ENCODE measurements at places on chromosomes 11 and 22.

DNA sequence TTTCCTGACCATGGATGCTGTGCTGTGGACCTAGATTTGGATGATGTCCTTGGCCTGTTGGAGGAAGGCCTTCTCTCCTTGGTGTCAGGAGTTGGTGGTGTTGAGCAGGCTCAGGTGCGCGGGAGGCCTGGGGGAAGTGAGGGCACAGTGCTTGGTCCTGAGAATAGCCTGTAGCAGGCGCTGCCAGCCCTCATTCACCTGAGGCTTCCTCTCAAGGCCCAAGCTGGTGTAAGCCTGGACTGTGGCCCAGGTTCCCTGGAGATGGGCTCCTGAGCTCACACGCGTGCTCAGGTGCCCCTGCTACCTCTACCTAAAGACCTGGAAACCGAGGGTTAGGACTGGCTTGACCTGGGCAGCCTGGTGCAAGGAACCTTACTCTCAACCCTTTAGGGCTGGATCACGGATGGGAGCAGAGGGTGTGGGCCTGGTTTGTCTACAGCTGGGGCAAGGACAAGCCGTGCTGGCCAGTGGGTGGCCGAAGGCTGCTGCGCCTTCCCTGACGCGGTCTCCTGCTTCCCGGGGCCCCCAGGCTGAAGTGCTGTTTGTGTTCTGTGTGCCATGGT is 7.8 kb upstream of the GRAMD4 start:
- no peak for DNase-seq

GRCh38 chr11:11010624-11011127 is 152.8 kb upstream of the ZBED5 start:
- no peak for DNase-seq

DNA sequence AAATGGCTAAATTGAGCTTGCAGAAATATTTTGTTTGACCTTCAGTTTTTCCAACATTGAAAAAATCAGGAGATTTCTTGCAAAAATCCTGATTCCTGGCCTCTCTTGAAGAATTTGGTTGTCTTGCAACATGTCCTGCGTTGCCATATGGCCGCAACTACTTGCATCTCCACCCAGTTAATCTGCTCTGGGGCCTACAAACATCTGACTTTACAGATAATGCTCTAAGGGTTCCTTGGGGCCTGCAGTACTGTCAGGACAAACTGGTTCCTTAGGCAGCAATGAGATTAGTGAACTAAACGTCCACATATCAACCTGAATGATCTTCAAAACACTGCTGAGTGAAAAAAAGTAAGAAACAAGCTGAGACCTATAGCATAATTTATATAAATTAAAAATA is 36.6 kb upstream of the FEZ1 start:
- DNase-seq: no peak

GRCh38 chr22:48931452-48931851 is 896.2 kb downstream of the BRD1 start:
- no peak for DNase-seq

DNA sequence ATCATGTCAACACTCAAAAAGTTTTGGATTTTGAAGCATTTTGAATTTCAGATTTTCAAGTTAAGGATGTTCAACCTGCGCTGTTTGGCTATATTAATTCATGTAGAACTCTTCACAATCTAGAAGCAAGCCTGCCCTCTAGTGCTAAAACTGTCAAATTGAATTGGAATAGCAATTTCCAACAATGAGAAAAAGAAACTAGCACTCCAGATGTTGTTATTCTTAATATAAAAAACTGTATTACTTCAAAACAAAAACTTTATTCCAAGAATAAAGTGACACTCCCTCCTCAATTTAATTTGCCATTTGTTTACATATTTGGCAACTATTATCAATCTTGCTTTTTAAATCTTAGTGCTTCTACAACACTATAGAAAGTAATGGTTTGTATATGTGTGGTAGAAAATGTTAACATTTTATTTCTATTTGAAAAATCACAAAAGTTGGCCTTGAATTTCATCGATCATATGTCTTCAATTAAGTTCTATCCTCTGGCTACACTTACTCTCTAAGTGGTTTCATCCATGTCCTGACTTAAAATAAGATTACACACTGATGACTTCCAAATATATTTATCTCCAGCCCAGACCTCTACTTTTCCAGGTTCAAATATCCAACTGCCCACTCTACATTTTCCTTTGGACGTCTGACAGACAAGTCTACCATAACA is 36.6 kb downstream of the DCUN1D5 start:
- peak; percentile 22 for DNase-seq

DNA sequence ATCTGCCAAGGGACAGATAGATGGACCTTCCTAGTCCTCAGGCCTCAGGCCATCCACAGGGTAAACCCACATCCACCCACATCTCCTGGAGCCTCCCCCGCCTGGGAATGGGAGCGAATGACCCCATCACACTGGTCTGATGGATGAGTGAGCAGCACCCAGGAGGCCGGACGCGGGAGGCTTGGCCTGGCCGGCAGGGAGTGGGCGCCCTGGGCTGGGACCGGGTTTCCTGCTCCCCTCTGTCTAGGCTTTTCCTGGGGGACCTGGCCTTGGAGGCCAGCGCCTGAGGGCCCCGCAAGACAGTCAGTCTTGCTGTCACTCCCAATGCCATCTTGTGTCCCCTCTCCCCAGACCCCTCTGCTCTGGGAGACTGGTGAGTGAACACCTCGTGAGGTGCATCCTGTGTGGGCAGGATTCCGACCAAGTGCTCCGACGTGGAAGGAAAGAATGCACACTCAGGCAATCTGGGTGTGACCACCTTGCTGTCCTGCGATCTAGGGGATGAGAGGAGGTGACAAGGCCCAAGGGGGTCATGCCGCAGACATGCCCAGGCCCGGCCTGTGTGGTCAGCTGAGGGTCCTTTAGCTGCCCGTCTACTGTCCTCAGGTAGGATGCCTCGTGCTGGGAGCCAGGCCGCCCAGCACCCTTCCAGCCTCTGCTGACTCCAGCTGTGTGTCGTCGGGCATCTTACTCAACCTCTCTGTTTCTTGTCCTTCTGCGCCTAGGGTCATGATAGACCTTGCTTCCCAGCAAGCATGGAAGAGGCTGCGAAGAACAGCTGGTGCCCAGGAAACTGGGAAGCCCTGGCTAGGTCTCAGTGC is 26.5 kb upstream of the WNT7B start:
- no peak for DNase-seq

- no peak for DNase-seq
Observed at GRCh38 chr11:16924826-16925560, 89.2 kb downstream of the PLEKHA7 start.

GRCh38 chr22:46346680-46347405 is 11.3 kb downstream of the TRMU start:
- no peak for DNase-seq

GRCh38 chr11:19934828-19935259 is 222.2 kb downstream of the NAV2 start:
- DNase-seq: no peak

- no peak for DNase-seq
Observed at GRCh38 chr11:2538951-2539350, 94.1 kb downstream of the KCNQ1 start.

GRCh38 chr11:70210051-70210501 is 7.0 kb downstream of the FADD start:
- DNase-seq: no peak

GRCh38 chr11:80783561-80783960 is 1342.7 kb upstream of the TENM4 start:
- no peak for DNase-seq

DNA sequence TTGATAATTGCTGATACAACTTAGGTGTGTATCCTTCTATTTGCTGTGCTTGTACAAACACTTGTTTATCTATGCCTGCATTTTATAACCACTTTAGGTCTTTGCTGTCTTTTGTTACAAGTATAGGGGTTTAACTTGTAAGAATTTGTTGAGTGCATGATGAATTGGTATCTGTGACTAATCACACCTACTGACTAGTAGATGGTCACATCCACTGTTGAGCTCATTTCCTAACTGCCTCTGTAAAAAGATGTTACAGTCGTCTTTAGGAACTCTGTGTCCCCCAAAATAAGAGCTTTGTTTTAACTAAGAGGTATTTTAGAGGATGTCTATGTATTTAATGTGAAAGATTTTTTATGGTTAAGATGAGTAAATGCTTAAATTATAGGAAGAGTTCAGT is 60.5 kb downstream of the HIPK3 start:
- no peak for DNase-seq

- no peak for DNase-seq
Observed at GRCh38 chr11:83760932-83761331, 474.8 kb upstream of the CCDC90B start.

DNA sequence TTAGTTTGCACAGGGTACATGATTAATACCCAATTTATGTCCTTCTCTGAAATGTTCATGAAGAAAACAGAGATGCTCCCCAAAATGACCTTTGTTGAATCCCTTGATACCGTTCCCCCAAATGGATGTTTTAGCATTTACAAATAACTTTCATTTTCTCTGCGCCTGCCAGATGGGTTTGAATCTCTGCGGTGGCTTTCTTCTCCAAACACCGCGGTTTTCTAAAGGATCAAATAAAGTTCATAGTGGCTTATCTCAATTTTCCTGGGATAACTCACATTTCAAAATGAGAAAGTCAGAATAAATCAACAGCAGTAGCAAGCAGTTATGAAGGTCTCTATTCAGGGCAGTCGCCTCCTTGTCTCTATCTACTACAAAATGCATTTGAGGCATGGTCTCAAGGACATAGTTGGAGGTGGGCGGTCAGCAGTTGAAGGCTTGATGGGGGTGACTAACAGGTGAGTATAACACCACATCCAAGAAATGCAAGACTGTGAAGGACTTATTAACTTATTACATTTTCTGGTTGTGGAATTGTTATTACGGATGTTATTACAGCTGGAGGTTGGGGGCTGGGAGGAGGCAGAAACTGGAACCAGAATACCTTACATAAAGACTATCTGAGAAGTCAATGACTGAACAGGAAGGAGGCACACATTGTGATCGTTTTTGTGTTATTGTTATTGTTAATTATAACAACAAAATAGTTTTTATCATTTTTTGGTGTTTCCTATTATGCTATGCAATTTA is 1513.3 kb downstream of the FAM181B start:
- DNase-seq: no peak

- DNase-seq: no peak
Observed at GRCh38 chr11:22922672-22923071, 62.4 kb upstream of the CCDC179 start.

DNA sequence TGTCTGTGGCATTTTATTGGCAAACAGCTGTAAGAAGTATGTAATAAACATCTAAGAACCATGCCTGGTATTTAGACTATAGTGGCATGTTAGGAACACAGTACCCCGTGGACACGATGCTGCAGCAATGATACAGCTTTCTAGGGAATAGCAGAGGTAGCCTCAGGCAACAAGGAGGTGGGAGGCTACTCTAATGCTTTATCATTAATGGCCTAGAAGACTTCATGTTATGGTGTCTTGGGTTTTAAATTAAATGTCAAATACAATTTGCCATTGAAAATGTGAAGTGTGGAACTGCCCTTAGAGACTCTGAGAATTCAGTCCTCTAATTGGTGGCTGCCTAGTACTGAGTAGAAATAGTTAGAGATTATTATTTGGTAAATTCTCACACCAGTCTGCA is 516.9 kb downstream of the CNTN5 start:
- no peak for DNase-seq

DNA sequence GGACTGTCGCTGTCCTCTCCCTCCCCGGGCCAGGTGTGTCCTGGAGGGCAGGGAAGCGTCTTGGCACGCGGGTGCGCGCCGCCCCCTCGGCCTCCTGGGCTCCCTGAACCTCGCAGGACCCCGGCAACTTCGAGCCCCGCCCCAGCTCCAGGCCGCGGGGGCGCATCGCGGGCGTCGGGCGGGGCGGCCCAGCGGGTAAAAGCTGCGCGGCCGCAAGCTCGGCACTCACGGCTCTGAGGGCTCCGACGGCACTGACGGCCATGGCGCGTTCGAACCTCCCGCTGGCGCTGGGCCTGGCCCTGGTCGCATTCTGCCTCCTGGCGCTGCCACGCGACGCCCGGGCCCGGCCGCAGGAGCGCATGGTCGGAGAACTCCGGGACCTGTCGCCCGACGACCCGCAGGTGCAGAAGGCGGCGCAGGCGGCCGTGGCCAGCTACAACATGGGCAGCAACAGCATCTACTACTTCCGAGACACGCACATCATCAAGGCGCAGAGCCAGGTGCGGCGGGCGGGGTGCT is at the start of gene CST6:
CST6 (plus strand) TSS at position 224 of the 519 bp plus-strand sequence; CDS start at position 261, 37 bp downstream.
- no peak for DNase-seq

- DNase-seq: no peak
Observed at GRCh38 chr11:85318573-85318972, 308.6 kb downstream of the DLG2 start.

DNA sequence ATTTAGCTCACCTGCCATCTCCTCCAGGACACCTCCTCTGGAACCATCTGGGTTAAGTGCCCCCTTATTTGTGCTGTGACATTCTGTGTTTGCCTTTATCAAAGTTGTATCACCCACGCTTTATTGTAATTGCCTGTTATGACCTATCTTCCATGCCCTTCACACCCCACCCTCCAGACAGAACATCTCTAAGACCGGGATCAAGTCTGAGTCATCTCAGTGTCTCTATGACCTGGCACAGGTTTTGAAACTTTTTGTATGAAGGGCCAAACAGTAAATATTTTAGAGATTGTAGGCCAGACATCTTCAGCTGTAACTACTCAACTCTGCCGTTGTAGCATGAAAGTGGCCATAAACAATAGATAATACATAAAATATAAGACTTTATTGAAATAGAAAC is 161.8 kb downstream of the SPON1 start:
- DNase-seq: no peak

DNA sequence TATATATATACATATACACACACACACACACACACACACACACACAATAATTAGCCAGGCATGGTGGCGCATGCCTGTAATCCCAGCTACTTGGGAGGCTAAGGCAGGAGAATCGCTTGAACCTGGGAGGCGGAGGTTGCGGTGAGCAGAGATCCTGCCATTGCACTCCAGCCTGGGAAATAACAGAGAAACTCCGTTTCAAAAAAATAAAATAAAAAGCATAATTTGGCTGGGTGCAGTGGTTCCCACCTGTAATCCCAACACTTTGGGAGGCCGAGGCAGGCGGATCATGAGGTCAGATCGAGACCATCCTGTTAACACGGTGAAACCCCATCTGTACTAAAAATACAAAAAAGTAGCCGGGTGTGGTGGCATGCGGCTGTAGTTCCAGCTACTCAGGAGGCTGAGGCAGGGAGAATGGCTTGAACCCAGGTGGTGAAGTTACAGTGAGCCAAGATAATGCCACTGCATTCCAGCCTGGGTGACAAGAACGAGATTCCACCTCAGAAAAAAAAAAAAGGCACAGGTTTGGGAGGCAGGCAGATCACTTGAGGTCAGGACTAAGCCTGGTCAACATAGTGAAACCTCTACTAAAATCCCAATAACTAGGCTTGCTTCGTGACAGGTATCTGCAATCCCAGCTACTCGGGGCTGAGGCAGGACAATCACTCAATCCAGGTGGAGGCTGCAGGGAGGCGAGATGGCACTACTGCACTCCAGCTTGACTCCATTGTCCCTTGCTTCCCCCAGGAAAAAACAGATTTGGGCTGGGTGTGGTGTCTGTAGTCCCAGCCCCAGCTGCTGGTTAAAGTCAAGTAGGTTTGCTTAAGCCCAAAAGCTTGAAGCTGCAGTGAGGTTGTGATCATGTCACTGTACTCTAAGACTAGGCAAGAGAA is 11.8 kb upstream of the WDR74 start:
- DNase-seq: no peak
